Stimulated activated CD8-positive, alpha-beta memory T cell treated with anti-CD3 and anti-CD28 coated beads, Interleukin-7, amount 100 ng/mL, for 1 hour (primary cell): ENCODE measurements at places on chromosomes 3 and 15.

GRCh38 chr3:51975852-51976549, 1.1 kb downstream of the ABHD14A start:
- DNase-seq: no peak

GRCh38 chr3:143263852-143264513, 144.4 kb downstream of the CHST2 start:
- DNase-seq: no peak

DNA sequence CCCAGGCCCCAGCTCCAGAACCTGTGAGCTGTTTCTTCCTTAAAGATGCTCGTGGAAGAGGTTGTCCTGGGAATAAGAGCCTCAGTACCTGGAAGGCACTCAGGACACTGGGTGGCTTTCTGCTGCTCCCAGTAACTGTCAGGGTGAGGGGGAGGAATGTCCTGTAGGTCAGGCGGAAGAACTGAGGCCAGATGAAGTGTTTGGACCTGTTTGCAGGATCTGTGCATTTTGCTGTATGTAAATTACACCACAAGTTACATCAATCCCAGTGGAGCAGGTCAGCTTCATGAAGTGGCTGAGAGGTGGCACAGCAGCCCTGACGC, 27.1 kb downstream of the HDAC11 start:
- DNase-seq: no peak

DNA sequence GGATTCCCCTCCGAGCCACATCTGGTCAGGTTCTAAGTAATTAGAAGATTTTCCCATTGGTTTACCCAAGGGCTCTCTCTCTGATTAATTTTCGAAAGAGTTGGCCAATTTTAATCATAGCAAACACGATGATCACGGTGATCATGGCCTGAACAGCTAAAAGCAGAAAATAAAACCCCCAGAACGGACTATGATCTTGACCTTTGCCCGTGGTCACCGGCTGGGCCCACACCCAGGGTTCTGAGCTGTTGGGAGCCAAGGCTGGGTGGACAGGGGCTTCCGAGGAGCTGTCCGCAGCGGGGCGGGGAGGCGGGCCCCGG, 2.6 kb downstream of the GP5 start:
- DNase-seq: no peak

- no peak for DNase-seq
These were observed 6.1 kb upstream of the LEKR1 start for GRCh38 chr3:156819842-156820691.

- no peak for DNase-seq
These were observed 10.2 kb downstream of the EIF2A start for GRCh38 chr3:150556792-150557191.

- no peak for DNase-seq
These were observed 915 bp upstream of the APH1B start for GRCh38 chr15:63276342-63277037.

DNA sequence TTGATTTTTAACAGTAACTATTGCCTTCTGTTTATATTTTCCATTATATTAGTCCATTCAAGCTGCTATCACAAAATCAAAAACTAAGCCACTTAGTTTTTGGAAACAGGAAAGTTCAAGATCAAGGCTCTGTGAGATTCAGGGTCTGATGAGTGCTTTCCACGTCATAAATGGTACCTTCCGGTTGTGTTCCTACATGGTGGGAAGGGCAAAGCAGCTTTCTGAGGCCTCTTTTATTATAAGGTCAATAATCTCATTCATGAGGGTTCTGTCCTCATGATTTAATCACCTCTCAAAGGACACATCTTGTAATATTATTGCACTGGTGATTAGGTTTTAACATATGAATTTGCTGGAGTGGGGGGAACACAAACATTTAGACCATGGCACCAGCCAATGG, 152.0 kb downstream of the VGLL3 start:
- no peak for DNase-seq

DNA sequence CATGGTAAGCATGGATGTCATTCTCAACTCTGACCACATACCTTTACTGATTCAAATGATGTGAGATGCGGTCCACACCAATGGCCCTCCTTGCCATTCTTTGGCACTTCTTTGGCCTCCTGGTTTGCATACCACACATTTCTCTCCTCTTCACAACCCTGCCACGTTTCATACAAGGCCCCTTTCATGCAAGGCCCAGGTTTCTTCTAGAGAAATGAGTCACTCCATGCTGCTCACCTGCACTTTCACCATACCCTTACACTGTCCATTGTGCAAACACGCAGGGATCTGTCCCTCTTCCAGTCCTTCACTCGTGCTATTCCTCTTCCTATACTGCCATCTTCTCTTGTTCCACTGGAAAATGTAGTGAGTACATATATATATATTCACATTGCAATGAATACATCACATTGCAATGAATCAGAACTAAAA, 24.4 kb upstream of the SLC24A5 start:
- DNase-seq: no peak
